ENCODE measurements at places on chromosomes 1 and 21. TPM values are rescaled to one million over a fixed set of nuclear protein-coding genes. Genes with fewer than 3 reads are reported as not detected.

DNA sequence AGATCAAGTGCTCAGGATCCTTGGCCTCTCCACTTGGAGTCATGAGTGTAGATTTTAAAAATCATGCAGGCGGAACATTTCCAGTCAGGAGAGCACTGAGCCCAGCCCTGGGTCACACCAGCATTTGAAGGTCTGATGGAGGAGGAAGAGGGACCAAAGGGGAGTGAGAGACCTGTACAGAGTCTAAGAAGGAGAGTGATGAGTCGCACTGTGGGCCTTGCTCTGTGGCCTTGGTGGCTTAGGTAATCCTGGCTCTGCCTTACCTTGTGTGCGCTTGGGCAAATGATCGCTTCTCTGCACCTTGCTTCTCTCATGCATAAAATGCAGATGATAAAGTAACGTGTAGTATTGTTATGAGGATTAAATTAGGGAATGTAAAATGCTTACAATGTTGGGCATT, 225.3 kb downstream of the SDCCAG8 start:
- peaks cover 22% of the 10 kb centered on the region for H3K4me1 ChIP-seq
- no peak for DNase-seq
- no peak overlapping the region for H3K27ac ChIP-seq

- peak; percentile 81 for DNase-seq
- H3K4me1 ChIP-seq = peaks cover 8% of the 10 kb centered on the region
These were observed 81.1 kb downstream of the PGM1 start for GRCh38 chr1:63674238-63674864.

NEGR1 gene
- 9.9 TPM for total RNA-seq

DNA sequence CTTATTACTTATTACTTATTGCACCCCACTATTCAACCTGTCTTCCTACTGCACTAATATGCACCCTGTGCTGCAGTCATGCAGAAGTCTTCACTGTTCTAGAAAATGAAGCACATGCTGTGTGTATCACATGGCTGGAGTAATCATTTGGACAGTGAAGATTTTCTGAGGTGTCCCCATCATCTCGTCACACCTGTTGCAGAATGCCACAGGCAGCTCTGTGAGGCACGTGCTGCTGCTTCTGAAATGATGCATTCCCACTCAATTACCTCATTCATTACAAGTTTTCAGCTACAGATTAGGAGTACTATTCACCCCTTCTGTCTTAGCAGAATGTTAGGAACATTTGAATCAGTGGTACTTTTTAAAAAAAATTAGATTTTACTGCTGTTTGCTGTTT, 325.7 kb upstream of the ST6GALNAC5 start:
- H3K27me3 ChIP-seq = no peaks in the 10 kb centered on the region
- no peak overlapping the region for H3K27ac ChIP-seq
- H3K4me1 ChIP-seq = no peaks in the 10 kb centered on the region

GRCh38 chr1:46459315-46459714, 30.3 kb upstream of the DMBX1 start:
- no peak overlapping the region for H3K27ac ChIP-seq
- H3K27me3 ChIP-seq = no peaks in the 10 kb centered on the region
- no peak for DNase-seq
- no peak overlapping the region for H3K4me3 ChIP-seq
- no peaks in the 10 kb centered on the region for H3K4me1 ChIP-seq
- no peaks in the 10 kb centered on the region for H3K36me3 ChIP-seq
